Hematopoietic multipotent progenitor cell treated with erythropoietin and hydrocortisone succinate and interleukin-3 and kit ligand, for 17 days (in vitro differentiated cells): ENCODE measurements at places on chromosomes 7 and 10.

DNA sequence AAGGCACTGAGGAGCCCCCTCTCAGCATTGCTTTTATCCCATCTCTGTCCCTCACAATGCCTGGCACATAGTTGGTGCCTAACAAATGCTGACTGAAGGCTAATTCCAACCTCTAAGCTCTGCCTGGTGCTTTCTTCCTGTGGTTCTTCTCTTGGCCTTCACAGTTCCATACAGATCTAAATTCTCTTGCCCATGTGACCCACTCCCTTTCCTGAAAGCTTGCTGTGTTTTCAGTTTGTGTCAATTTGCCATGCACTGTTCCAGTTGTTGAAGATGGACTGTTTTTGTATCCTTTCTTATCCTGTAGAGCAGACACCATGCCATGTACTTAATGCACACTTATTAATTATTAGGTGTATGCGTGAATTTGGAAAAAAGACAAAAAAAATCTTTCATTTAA is 9.2 kb downstream of the TBXAS1 start:
- DNase-seq = no peak

DNA sequence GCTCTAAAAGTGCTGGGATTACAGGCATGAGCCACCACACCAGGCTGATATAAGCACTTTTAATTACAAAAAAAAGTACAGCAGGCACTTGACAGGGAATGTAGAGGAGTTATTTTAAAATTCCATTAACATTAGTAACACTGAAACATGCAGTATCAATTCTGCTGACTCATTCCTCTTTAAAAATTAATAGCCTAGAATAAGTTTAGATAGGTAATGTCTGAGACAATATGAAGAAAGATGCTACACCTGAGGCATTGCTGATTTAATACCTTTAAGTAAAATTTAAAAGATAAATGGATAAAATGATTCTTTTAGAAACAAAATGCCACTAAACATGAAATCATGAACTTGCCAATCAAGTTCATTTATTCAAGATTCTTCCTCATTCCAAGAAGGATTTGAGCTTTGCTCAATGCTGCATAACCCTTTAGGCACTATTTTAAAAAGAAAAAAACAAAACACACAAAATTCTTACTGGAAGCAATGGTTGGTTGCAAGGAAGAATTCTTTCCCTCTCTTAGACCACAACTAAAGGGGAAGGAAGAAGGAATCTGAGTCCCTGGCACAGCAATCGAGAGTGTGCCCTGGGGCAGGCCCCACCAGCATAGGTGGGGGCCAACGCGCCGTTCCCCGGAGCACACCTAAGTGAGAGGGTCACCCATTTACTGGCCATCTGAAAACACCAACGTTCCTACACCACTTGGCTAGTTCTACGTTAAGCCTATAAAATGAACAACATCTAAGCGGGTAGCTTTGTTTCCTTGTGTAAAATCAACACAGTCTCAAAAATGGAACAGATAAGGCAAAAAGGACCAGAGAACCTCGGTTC is 26.6 kb downstream of the ESYT2 start:
- DNase-seq = no peak

GRCh38 chr10:81101062-81101461 is 563.4 kb downstream of the SH2D4B start:
- DNase-seq = no peak

GRCh38 chr7:47045207-47046051 is 536.5 kb downstream of the TNS3 start:
- no peak for DNase-seq

DNA sequence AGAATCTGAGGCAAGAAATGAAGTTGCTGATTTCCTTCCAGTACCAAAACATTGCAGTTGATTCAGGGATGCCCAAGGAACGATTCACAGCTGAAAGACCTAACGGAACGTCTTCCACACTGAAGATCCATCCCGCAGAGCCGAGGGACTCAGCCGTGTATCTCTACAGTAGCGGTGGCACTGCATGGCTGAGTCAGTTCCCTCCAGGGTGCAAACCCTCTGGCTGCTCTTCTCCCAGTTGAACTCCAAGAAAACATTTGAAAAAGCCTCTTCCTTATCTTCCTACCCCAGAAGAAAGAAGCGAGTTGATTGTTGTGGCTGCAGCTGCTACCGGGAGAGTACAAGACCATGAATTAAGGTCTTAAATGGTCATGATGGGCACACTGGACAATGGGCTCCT is 147.1 kb upstream of the PRSS1 start:
- DNase-seq = no peak

- no peak for DNase-seq
Measured at GRCh38 chr7:89072081-89072480, 276.5 kb upstream of the TEX47 start.

GRCh38 chr10:54402576-54402975 is 398.5 kb downstream of the PCDH15 start:
- no peak for DNase-seq
